Activated CD8-positive, alpha-beta memory T cell treated with anti-CD3 and anti-CD28 coated beads for 4 hours (primary cell): ENCODE measurements at places on chromosomes 5 and 9.

- no peak for DNase-seq
Measured at GRCh38 chr9:108254236-108254635, 601.5 kb downstream of the ACTL7B start.

DNA sequence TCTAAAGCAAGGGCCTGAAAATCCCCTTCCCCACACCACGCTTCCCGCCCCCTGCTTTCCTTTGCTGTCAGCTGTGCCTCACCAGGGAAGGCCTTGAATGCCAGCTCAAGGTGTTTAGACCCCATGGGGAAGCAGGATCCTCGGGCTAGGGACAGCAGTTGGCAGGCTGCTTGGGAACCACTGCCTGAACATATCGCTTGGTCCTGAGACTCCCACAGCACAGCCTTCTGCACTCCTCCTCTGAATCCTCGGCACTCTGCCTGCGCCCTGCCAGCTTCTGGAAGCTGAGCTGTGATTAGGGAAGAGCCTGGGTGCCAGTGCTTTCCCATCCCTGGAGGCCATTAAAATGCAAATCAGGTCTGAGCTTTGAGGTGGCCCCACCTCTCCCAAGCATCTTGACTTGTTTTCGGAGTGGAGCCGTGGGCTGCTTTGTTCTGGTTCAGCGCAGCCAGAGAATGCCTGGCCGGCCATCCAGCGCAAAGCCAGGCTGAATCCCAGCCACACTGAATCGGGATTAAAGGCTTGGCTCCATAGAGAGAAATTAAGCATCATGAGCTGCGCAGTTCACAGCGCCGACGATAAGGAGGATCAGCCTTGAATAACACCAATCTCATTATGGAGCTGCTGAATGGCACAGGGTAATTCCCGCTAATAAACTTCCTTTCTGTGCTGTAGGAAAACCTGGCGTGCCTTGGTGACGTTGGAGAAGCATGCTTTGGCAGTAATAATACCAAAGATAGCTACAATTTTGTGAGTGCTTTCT, 40.0 kb downstream of the AMBP start:
- no peak for DNase-seq

DNA sequence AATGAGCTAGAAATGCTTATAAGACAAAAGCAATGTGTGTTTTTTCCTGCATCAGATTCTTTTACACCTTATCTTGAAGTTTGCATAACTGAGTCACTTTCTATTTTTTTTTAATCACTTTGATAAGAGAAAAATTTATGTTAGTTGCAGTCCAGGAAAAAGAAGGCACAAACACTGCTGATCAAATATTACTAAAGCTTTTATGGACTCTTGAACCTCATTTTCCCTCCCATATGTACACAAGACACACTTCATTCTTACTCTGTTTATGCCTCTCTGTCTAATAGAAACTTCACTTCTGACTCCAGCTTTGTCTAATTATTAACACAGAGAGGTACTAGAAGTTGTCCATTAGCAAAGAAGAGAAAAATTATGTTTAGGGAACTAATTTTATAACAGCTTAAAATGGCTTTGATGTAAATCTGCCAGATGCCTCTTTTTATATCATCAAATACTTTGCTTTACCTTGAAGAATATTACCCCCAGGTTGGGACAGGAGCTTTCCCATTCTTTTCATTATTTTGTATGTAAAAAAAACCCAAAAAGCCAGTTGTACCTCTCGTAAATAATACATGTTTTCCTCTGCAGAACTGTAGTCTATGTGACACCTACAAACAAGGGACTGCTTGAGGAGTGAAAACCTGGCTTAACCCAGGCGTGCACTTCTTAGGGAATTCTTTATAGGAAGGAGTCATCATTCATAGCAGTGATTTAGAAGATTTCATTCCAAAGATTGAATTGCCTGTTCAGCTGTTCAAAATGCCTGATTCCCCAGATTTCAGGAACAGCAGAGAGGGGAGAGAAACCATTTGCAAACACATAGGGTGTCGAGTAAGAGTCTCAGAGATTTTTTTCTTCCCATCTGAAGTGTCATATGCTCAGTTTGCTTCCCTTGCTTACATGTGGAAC, 72.6 kb downstream of the DAPK1 start:
- DNase-seq: no peak

DNA sequence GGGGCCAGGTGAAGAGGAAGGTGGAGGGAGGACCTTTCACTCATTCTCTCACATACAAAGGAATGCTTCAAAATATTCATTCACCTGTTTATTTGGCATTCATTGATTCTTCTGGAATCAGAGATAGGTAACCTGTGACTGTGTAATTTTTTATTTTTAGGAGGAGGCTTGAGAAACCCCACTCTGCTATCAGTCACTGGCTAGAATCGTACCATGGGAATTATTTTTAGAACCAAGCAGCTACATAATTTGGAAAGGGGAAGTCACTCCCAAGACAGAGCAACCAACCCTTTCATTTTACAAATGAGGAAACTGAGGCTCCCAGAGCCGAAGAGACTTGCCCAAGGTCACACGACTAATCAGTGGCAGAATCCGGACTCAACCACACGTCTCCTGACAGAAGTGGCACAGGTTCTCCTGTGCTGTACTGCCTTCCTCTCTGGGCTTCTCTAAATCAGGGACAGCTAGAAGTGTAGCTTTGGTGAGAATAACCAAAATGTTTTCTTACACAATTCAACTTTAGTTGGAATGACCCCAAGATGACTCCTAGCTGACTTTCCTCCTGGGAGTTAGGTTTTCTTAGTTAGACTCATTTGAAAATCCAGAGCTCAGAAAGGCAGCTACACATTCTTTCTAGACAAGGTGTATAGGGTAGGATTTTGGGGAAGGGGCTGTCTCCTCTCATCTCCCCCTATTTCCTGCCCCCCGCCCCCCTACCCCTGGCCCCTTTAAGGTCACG, 264.3 kb upstream of the PANK3 start:
- no peak for DNase-seq

DNA sequence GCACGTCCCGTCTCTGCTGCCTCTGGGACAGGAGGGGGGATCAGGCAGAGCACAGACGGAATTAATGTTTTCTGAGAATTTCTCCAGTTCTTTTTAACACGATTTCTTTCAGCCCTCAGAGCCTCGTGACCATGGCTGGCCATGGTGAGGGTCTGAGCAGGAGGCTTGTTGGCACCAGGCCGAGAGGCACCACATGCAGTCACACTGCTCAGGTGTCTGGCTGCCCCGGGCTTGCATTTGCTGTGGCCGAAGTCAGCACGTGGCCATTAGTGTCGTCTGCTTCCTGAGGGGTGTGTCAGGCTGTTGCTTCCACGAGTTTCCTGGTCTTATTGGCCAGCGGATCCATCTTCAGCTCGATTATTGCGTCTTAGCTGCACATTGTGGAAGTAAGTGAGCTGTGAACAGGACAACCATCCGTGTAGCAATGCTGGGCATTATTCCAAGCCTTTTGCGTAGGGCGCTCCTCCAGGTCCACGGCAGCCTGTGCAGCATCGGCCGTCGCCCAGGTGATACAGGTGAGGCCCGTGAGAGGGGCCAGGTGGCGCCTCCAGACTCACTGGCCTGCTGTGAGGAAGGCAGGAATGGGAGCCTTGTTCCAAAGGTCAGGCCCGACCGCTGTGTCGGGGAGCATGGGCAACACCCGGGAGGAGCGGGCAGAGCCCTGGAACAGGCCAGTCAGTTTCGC, 114.2 kb upstream of the CACNA1B start:
- no peak for DNase-seq

DNA sequence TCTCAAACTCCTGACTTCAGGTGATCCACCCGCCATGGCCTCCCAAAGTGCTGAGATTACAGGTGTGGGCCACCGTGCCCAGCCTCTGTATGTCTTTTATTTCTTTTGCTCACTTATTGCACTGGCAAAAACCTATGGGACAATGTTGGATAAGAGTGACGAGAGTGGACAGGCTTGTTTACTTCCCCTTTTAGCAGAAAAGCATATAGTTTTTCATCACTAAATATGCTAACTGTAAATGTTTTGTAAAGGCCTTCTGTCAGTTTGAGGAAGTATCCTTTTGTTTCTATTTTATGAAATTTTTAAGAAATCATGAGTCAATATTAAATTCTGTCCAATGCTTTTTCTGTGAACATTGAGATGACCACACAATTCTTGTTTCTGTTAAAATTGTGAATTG, 103.3 kb downstream of the AUH start:
- DNase-seq: no peak

DNA sequence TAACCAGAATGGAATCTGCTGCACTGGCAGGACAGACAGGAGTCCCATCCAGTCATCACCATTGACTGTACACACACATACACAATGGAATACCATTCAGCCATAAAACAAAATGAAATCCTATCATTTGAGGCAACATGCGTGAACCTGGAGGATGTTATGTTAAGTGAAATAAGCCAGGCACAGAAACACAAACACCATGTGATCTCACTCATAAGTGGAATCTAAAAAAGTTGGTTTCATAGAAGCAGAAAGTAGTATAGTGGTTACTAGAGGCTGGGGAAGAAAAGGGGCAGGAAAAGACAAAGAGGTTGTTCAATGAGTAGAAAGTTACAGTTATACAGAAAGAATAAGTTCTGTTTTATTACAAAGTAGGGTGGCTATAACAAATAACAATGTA, 884.0 kb upstream of the ACO1 start:
- no peak for DNase-seq

DNA sequence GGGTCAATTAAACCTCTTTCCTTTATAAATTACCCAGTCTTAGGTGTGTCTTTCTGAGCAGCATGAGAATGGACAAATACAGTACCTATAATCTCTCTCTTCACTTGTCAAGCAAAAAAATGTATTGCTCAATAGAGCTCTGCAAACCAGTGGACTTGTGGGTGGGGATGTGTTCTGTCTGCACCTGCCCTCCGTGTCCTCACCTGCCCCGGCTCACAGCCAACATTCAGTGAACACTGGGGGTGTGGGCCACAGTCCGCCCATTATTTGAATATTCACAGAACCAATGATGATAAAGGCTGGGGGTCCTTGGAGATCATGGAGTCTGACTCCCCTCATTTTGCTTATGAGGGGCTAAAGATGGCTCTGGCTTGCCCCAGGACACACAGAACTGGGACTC, 36.9 kb upstream of the MED27 start:
- DNase-seq: no peak

GRCh38 chr5:76718381-76718832, 2.5 kb downstream of the F2R start:
- no peak for DNase-seq

GRCh38 chr5:95068289-95068910, 216.5 kb downstream of the MCTP1 start:
- DNase-seq: no peak

DNA sequence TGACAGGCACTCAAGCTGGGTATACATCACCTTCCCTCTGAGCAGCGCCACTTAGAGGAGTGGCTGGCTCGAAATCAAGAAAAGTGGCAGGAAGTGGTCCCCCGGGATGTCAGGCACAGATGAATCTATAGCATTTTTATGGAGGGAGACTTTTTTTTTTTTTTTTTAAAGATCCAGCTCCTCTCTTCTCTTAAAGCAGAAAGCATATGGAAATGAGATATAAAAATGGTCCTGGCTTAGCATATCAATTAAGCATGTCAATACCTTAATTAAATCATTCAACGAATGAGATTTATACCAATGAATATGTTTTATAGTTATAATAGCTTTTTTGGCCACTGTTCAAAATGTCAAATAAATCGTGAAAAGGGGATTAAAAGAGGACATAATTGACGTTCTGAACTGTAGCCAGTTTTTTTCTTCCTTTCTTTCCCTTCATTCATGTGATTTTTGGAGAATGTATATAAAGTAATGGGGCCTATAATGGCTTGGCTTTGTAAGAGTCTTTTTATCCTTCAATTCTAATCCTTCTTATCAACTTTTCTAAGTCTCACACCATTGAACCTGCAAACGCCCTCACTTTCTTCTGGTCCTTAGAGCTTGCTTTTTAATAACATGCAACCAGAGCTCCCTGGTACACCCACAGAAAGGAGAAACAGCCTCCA, 319.2 kb upstream of the PANK3 start:
- no peak for DNase-seq

DNA sequence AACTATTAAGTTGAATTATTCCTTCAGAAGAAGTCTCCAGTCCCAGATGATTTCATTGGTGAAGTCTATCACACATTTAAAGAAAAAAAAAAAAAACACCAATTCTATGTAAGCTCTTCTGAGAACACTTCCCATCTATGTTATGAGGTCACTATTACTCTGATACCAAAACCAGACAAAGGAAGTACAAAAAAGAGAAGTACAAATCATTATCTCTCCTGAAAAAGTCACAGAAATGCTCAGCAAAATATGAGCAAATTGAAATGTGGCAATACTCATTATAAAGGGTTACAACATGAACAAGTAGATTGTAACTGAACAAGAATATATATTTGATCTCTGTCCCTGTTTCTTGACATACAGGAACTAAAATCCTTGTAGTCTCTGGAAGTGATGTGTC, 280.4 kb downstream of the TLE1 start:
- no peak for DNase-seq

DNA sequence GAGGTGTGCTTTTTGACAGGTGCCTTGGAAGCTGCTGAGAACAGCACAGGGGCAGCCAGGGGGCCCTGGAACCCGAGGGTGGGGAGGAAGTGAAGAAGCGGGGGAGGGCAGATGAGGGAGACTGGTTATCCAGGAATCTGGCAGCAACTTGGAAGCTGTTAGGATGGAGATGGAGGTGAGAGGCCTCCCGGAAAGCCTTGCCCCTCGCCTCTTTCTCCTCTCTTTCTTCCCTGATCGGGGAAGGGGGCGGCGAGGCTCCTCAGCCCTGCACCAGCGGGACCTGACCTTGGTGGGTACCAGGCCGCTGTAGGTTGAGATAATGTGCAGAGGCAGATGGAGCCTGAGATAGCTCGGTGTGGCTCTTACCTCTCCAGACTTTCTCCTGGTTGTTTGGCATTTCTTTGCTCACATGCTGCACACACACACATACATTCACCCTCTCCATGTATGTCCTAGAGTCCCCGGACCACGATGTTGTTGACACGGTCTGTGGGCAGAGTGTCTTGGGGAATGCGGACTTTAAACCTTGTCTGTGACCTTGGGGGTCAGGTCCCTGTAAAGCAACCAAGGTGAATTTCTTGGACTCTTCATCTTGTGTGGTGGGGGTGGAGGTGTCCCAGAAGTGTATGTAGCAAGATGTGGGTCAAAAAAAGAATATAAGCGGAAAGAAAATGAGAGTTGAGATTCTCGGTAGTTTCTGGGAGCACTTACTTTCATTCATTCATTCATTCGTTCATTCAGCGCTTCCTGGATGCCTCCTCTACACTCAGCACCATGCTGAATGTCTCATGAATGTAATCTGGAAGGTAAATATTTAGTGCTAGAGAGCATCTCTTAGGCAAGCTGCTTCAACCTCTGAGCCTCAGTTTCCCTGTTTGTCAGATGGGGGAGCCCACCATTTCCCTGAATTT, 1.6 kb downstream of the WWC1 start:
- no peak for DNase-seq

- no peak for DNase-seq
Measured at GRCh38 chr9:78443946-78444345, 147.0 kb downstream of the PSAT1 start.

DNA sequence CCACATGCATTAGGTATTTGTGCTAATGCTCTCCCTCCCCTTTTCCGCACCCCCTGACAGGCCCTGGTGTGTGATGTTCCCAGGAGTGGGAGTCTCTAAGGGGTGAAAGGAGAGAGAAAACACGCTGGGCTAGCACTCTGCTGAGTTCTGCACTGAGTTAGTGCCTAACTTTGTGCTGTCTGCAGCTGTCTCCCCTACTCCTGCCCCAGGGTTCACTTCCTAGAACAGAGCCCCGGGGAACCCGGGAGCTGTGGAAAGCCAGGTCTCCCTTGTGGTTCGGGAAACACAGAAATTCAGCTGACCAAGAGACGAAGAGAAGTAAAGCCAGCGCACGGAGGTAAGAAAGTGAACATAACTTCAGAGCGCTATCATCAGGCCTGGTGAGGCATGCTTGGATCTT, 20.7 kb upstream of the ANKRD18A start:
- no peak for DNase-seq
